ENCODE measurements at places on chromosomes 2 and 18.

GRCh38 chr2:208399201-208399600 is 7.4 kb upstream of the PTH2R start:
- DNase-seq = no peak

- no peak for DNase-seq
These were observed 48.0 kb upstream of the MRPL33 start for GRCh38 chr2:27723372-27724144.

DNA sequence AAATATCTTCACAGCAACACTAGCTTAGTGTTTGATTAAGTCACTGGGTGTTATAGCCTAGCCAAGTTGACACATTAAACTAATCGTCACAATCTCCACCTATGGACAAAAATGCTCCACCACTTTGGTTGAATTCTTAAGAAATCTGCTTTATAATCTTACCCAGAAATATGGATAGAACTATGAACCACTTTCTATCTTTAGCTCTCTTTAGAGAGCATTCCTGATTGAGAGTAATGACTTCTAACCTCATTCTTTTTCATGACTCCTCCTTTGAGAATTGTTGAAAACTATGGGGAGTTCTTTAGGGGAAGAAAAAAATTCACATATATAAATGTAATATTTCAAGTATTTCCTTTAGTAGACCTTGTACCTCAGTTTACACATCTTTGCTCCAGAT is 1282.2 kb upstream of the ZEB2 start:
- no peak for DNase-seq

GRCh38 chr2:165055082-165055851 is 99.9 kb upstream of the SLC38A11 start:
- DNase-seq = no peak

DNA sequence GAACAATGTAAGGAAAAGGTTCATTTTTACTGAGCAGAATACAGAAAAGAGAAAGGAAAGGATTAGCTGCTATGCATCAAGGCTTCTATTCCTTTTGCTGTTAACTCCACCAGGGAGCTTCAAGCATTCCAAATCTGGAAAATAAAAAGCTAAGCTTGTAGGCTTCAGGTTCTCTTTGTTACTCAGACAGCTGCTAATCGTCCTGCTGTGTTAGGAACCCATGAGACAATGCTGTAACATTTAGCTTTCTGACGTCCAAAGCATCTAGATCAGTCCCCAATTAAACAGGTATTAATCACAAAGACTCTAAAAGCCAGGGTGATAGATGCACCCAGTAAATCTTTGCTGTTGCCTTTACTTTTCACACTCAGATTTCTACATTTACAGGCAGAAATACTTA is 103.8 kb downstream of the EPHA4 start:
- no peak for DNase-seq

DNA sequence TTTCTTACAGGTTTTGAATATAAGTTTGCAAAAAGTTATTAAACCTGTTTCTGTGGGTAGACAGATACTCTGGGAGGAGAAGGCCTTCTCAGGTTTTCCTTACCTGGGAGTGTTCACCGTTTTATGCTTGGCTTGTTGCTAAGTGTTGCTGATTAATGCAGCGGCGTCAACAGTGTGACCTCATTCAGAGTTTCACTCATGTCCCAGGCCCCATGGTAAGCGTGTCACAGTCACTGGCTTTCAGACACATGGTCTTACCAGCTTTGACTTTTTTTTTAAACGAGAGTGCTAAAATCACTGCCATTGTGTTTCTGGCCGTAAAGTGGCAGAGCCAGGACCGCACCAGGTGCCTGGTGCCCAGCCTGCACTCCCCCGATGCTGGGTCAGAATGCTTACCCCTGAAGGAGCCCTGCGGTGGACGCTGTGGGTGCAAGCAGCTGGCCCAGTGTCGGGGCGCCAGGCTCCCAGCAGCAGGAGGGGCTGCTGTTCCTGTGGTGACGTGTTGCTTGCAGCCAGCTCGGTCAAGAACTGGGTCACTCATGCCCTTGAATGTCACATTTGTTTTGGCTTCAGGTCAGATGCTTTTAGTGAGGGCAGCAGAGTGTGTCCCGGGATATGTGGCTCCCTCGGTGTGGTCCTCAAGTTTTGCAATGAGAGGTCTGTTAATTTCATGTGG is 3.5 kb downstream of the CAPN10 start:
- DNase-seq = no peak
